ENCODE measurements at places on chromosomes 5 and 9.
A peak's percentile ranks its signal among the peaks of the same experiment; 100 is the strongest.

DNA sequence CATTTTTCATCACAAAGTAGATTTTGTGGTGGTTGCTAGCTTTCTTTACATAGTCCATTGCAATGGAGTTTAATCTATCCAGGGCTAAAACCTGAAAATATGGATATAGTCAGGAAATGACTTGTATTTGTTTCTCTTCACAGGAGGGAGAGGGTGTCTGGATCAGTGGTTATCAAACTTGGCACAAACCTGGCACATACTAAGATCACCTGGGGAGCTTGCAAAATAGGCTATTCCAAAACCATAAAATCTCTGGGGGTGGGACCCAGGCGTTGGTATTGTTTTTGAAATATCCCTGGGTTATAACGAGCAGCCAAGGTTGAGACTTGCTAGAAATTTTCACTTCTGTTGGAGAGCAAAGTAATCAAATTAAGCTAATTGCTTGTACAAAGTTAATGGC is 179.9 kb downstream of the PCSK1 start:
- DNase-seq = no peak

- DNase-seq = no peak
These were observed 58.3 kb downstream of the NIPBL start for GRCh38 chr5:36934740-36935356.

GRCh38 chr5:113371721-113372196 is 63.0 kb downstream of the TSSK1B start:
- no peak for DNase-seq

- DNase-seq = no peak
These were observed 14.0 kb upstream of the CFAP95 start for GRCh38 chr9:69806627-69807026.

- DNase-seq = no peak
These were observed 21.0 kb downstream of the GCNT4 start for GRCh38 chr5:75031366-75031765.

DNA sequence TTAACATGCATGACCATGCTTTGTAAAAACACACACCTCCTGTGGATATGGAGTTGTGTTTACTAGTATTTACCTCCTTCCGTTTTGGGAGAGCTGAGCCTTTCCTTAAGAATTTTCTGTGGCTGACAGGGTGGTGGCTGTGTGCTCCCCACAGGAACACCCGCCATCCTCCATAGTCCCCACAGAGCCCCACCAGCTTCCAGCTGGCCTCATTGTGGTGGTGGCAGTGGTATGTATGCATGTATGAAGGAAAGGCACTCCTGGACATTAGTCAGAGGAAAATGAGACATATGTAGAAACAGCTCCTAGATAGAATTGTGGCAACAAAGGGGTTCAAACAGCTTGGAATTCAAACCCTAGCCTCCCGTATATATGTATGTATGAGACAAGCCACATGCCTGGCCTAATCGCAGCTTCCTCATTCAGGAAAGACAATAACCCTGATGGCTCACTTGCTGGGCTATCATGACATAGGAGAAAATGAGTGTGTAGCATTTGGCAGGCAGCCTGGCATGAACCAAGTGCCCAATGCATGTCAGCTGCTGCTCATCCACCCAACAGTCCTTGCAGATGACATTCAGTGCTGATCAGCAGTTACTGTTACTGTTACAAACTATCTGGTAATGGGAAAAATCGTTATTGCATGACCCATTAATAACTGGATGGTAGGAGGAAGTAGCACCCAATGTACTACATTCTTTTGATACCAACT is 459.7 kb downstream of the EBF1 start:
- DNase-seq = no peak

- DNase-seq = no peak
These were observed 19.7 kb downstream of the ANXA2R start for GRCh38 chr5:43020399-43020746.

- DNase-seq = no peak
These were observed 121.9 kb upstream of the MVB12B start for GRCh38 chr9:126204708-126205225.

DNA sequence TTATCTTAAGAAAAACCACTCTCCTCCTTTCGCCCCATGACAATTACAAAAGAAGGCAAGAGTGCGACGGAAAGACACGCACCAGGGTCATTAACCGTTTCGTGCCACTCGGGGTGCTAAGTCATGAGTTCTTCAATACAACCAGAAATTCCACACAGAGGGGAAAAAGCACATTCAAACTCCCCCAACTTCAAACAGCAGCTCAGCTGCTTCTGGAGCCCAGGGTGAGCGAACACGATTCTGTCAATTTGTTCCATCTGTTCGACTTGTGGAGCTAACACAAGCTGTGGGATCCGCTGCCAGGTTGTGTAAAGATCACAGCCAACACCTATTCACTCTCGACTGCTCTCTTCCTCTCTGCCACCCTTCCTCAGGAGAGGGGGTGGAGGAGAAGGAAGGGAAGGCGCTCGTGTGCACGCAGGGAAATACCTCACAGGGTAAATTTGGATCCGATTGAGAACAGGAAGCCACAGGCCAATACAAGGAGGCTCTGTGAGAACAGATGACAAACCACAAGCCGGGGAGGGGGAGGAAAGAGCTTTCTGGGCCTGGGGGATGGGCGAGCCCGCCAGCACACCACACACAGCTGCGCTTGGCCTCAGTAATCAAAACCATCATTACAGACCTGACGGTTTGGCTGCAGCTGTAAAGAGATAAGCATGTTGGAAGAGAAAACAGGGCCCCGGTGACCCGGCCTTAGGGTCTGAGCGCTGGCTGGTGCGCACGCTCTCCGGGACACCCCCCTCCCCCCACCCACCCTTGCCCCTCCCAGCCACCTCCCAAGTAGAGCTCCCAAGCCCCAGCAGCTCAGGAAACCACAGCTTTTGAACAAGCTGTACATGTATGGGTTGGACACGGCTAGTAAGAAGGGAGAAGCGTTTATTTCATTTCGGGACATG is 54.3 kb downstream of the PTCH1 start:
- DNase-seq = peak; percentile 36

- DNase-seq = no peak
These were observed 36.2 kb upstream of the OTULIN start for GRCh38 chr5:14628346-14628745.

DNA sequence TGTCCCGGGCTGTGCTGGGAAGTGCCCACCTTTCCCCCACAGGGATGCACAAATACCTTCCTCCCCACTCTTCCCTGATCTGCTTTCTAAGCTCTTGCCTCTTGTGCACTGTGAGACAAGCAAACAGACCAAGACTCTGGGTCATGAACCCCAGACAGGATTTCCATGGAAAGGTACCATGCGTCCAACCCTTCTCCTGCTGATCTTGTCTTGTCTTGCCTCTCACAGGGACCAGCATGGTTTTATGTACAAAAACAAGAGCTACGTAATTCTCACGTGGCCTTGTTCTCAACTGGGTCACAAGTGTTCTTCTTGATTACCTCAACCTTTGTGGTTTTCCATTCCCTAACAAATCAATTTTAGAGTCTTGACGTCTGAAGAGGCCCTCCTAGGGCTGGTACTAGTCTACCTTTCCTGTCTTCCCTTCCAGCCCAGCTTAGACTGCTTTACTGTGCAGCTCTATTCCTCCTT is 176.5 kb upstream of the MAP3K1 start:
- no peak for DNase-seq

DNA sequence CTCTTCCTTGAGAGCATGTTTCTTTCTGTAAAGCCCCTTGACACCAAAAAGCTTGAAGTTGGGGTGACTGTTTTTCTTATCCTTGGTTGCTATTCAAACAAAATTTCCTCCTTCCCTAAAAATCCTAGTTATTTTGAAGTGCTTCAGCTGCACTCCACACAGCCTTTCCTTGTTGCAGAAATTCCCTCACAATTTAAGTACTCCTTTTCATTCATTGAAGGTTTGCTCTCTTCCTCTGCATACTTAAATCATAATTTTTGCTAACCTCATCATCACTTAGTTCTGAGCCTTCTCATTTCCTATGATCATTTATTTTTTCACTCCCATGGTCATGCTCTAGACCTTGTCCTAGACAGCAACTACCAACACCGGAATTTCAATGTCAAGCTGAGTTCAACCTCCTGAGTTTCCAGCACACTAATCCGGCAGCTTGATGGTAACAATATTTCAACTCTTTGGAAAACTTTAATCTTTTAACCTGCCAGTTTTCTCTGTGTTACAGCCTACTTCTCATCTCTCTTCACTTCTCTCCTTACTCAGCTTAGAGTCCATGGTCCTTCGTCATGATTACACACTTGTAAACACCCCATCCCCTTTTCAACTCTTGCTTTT is 78.7 kb upstream of the ACTBL2 start:
- no peak for DNase-seq

GRCh38 chr5:539469-540070 is 15.3 kb upstream of the SLC9A3 start:
- DNase-seq = no peak

DNA sequence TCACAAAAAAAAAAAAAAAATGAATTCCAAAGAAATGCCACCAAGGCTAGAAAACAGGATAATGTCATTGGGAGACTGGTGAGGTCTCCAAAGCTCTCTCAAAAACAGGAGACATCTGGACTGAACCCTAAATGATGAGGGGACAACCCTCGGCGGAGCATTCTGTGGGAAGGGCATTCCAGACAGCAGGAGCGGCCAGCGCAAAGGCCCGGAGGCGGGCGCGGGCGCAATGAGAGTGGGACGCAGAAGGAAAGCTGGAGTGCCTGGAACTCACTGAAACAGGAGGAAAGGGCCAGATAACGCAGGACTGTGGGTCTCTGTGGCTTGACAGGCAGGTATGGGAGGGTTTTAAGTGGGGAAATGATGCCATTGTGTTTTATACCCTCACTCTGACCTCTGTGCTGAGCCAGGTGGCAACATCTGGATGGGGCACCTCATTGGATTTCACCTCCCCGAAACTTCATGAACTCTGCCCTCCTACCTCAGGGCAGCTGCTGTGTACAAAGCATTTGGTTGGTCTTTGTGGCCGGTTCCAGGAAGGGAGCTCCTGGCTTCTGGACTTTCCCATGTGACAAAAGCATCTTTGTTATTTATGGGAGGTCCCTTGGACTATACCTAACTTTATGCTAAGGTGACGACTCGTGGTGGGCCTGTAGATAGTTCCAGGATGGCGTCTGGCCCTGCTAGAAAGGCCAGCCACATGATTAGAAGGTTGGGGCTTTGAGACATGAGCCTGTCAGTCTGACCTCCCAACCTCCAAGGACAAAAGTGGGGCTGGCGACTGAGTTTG is 11.5 kb upstream of the MAPK9 start:
- DNase-seq = no peak

DNA sequence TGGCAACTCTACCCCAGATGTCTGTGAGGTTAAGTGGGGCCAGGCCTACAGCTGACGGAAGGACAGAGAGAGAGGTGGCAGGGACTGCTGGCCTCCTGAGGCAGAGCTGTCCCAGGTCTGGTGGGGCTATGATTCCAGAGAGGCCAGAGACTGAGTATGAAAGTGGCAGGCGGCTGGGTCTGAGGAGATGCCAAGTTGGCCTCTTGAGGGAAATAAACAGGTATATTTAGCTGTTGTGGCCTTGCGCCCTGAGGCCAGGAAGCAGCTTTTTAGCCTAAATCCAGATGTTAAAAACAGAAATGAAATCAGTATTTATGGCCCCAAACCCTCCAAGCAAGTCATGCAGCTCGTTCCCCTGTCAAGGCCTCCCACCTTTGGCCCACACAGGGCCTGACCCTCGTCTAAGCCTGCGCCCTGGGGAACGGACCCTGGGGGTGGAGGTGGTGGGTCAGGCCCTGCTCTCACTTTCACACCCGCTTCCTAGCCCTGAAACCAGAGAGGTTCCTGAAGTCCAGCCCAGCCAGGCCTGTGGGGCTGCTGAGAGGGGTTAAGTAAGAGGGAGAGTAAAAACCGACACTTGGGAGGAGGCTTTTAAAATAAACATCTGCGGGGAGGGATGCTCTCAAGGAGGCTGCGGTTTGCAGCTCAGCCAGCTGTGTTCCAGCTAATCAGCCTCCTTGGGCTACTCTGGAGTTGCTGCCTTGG is 18.7 kb downstream of the PCDHGC5 start:
- peak; percentile 33 for DNase-seq

DNA sequence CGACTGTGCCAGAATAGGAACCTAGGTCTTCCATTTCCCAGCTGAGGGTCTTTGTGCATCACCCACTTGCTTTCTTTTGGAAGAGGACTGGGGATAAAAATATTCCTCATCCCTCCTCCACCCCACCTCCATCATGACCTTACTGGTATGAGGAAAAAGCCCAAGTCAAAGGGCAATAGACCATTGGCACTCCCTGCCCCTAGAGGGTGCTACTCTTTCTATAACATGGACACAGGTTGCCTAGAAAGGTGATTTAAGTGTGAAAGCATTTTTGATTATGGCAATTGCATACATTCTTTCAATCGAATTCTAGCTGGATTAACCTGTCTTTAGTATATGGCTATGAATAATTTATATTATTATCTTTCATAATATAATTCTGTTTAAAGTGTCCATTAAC is 22.8 kb upstream of the ZNF618 start:
- no peak for DNase-seq
